Pulmonary artery endothelial cell (primary cell): ENCODE measurements at places on chromosomes 5 and 9.

GRCh38 chr5:66553916-66554575 is 42.1 kb upstream of the MAST4 start:
- DNase-seq: no peak

GRCh38 chr9:127915801-127916719 is 781 bp downstream of the ST6GALNAC4 start:
- no peak for DNase-seq

DNA sequence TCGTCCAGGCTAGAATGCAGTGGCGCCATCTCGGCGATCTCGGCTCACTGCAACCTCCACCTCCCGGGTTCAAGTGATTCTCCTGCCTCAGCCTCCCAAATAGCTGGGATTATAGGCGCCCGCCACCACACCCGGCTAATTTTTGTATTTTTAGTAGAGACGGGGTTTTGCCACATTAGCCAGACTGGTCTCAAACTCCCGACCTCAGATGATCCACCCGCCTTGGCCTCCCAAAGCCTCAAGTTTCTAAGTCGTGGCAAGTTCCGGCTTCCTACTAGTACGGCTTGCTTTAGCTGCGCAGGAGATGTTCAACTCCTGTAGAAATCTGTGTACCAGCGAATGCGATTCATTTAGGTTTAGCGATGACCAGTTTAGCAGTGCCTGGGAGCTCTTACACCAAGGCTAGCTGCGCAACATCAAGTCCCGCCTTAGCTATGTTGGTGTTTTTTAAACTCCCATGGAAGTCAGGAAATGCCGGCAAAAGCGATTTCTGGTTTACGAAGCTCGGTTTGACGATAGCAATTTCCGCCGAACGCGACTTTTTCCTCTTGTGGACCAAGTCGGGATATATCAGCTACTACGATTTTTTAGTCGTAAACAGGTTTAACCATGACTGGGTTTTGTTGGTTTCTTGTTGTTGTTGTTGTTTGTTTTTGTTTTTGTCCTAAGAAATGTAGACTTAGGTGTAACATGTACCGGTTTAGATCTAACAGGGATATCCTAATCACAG is 46.4 kb downstream of the ANXA2R start:
- DNase-seq: peak; percentile 74

- no peak for DNase-seq
These were observed 2.6 kb upstream of the FOCAD start for GRCh38 chr9:20681467-20681866.

- no peak for DNase-seq
These were observed 6.7 kb downstream of the NSD1 start for GRCh38 chr5:177140312-177140711.

- no peak for DNase-seq
These were observed 77.1 kb downstream of the HOMER1 start for GRCh38 chr5:79436821-79437220.
